ENCODE measurements at places on chromosomes 1 and 21.
A peak's percentile ranks its signal among the peaks of the same experiment; 100 is the strongest.

- DNase-seq: no peak
These were observed 511.4 kb downstream of the AJAP1 start for GRCh38 chr1:5165762-5166161.

- no peak for DNase-seq
These were observed 259.3 kb downstream of the S1PR1 start for GRCh38 chr1:101496109-101496508.

GRCh38 chr1:41329662-41330587 lies 31.3 kb upstream of the FOXO6 start:
- DNase-seq: no peak

- no peak for DNase-seq
These were observed 68.8 kb upstream of the BMP8A start for GRCh38 chr1:39422614-39423013.

- no peak for DNase-seq
These were observed 40.7 kb upstream of the SCMH1 start for GRCh38 chr1:41282679-41283317.

DNA sequence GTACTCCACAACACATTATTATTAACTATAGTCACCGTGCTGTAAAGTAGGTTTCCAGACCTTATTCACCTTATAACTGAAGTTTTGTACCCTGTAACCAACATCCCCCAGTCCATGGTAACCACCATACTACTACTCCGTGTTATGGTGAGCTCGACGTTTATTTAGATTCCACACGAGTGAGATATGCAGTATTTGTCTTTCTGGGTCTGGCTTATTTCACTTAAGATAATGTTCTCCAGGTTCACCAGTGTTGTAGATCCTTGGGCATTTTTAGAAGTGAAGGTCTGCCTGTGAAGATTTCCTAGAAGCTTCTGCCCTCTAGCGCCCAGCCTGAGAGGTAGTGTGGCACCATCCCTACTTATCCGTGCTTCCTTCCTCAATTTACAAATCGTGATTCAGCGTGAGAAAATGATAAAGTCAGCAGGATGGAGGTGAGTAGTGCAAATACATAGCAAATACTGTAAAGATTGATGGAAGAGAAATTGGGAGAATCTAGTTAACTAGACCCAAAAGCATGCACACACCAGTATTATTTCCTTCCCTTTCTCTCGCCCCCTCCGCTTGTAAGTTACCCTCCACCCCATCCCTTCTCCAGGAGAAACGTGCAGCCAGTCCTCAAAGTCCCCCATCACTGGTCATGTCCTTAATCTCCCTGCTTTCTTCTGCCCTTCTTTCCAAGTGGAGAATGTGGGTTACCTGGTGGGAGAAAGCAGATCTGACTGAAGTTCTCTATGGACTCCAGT lies 36.0 kb upstream of the DISC1 start:
- DNase-seq: peak; percentile 13
